ENCODE measurements at places on chromosomes 13 and 19.

DNA sequence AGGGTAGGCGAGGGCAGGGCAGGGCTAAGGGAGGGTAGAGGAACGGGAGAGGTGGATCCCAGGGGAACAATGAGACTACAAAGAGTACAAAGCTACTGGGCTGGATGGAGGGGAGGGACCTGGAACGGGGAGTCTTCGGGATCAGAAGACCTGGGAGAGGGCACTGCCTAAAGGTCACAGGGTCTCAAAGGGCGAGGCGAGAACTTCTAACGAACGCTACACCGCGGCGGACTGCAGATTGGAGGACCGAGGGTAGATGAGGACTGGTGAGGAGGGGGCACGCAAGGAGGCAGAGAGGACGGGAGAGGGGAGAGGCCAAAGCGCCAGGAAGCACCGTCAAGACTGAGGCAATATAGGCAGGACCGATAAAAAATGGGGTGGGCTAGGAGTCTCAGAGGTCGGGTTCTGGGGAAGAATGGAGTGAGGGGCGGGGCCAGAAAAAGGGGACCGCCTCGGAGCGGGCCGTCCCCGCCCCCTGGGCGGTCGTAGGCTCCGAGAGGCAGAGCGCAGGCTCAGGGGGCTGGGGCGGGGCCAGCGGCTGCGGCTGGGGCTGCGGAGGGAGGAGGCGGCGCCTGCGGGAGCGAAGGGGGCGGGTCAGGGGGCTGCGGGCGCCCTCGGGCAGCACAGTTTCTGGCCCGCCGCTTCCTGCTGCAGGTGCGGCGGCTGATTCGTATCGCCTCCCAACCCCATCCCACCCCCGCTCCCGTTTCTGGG lies 1.3 kb upstream of the KCNC3 start:
- no peak for DNase-seq

- DNase-seq, result no peak
Measured at GRCh38 chr13:108313382-108313781, 43.9 kb downstream of the TNFSF13B start.

DNA sequence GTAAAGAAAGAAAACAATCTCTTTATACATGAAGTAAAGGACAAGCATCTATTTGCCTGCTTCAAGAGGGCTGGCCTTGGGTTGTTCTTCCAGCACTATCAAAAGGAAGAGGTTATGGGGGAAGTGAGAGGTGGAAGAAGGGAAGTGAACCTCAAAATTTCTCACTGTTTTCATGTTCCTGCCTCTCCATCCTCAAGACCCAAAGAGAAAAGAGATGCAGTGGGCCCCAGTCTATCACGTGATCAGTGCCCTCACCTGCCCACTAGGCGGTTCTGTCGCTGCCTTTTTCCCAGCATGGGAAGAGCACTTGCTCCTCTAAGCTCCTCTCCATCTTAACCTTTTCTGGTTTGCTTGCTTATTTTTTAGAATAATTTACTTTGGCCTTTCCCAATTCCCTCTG lies 6.2 kb upstream of the USP12 start:
- DNase-seq, result no peak

DNA sequence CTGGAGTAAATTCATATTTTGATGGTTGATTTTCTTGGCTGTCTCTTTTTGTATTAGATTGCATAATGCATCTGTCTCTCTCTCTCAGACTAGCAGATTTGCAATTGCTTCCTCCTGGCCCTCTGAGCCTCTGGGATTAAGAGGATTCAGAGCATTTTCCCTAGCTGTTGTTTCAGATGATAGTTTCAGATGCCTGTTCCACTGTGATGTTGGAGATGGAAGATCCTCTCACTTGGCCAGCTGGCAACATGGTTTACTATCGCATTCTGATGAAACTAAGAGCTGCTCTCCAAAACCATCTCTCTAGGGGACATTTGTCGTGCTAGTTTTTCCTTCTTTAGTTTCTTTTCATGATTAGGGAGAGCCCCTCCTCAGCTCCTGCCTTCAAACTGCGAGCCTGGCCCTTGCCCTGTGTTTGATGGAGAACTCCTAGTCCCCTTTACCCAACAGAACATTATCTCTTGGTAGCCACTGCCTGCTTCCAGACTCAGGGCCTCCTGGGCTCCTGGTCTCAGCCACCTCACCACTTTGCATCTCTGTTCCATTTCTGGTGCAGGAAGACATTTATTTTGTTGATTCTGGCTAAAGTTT lies 244.6 kb downstream of the B3GLCT start:
- no peak for DNase-seq

- no peak for DNase-seq
Measured at GRCh38 chr13:97586941-97587340, 153.0 kb downstream of the RAP2A start.

- DNase-seq, result no peak
Measured at GRCh38 chr13:97460004-97460775, 26.2 kb downstream of the RAP2A start.

DNA sequence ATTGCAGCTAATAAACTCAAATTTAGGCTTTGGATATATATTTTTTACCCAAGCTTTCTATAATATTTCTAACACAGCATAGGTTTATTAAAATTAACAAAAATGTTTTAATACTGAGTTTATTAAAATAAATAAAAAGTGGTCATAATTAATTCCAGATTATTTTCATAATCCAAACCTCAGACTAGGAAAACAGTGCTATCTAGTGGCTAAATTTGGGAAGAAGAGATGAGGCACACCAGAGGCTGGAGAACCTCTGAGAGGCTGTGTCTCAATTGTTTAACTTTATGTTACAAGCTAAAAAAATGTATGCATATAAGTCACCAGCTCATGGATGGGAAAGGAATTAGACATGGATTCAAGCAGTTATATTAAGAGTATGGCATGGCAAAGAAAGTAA lies 392.5 kb downstream of the DIAPH3 start:
- no peak for DNase-seq

GRCh38 chr13:98155475-98156109 lies 12.7 kb downstream of the FARP1 start:
- DNase-seq, result no peak

DNA sequence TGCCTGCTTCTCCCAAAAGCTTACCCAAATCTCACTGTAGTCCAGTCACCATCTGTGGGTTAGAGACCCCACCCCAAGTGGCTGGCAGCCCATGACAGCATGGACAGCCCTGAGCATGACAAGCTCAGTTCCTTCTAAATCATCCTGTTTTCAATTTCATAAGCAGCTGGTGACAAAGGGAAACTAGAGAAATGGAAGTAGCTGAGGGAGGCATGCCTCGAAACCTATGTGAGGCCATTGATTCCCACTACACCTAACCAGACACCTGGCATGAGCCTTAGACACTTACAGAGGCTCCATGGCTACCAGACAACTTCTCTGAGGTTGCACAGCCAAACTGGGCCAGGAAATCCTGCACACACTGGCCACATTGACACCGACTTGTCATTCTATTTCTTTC lies 56.2 kb downstream of the ABCC4 start:
- DNase-seq, result no peak

DNA sequence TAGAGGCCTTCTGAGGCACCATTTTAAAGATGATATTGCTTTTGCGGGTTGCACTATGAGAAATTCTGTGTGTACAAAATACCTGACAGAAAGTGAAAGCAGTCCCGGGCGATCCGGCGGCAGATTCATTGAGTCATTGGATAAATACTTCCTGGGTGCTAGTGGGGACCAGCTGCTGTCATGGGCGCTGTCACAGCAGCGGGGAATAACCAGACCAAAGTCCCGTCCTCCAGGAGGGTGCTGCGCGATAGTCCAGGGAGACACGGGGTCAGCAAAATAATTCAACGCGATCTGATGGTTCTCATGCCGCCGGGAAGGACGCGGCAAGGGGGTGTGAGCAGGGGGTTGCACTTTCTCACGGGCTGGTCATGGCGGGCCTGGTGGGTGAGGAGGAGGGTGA lies 13.5 kb downstream of the ZFR2 start:
- no peak for DNase-seq

DNA sequence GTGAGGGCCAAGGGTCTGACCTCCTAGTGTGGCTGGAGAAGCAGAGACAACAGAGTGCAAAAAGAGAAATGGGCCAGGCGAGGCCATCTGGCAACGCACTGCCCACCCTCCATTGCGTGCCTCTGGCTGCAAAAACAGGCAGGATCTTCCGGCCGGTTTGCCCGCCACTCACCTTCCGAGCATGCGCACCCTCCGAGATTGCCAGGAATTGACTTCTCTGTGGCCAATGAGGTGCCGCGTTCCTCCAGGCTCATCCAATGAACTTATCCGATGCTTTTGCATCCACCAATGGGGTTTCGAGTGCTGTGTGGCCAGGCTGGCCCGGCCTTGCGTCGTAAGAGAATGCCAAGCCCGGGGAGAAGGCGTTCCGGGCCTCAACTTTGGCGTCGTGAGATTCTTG lies at the start of gene TEX101:
TEX101 (plus strand) TSS at position 337 of the 400 bp plus-strand sequence. CDS start 1,030 bp downstream, outside the sequence.
- no peak for DNase-seq

- no peak for DNase-seq
Measured at GRCh38 chr13:46996316-46997030, 99.6 kb upstream of the HTR2A start.

- no peak for DNase-seq
Measured at GRCh38 chr13:30715837-30716236, 19.5 kb upstream of the ALOX5AP start.

DNA sequence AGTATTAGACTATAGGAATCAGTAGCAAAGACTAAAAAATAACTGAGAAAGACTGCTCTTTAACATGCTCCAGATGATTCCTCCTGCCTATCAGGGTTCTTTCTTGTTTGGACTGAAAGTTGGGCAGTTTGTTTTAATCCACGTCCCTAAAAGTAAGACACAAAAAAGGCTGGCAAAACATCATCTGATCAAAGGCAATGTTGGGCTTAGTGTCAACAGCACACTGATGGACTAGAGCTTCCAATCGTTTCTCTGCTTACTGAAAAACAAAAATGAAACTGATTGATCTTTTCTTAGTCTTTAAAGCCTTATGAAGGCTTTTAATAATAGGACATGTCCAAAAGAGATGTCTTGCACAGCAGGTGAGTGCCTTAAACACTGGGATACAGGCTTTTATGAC lies 1567.9 kb upstream of the PRR20A start:
- no peak for DNase-seq

- no peak for DNase-seq
Measured at GRCh38 chr13:32837973-32838927, 178.0 kb upstream of the KL start.

DNA sequence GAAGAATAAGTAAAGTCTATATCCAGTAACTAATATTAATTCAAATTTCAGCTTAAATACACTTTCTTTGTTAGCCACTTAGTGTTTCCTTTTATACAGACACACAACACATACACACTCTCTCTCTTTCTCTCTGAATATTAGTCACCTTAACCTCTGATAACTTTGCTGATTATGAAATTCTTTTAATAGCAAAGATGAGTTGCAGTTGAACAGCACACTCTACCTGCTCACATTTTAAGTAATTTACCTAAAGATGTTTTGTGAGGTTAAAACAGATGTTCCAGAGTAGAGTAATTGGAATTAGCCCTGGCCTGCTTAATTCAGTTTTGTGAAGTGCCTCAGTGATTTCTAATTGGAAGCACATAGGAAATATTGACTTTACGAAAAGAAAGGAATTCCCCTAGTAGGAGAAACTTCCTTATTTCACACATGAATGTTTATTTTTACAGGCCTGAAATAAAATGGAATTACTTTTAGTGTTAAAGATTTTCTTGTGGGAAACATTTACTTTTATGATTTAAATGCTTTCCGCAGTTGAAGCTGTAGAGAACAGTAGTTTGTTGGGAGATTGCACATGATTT lies 184.3 kb downstream of the MYO16 start:
- no peak for DNase-seq

DNA sequence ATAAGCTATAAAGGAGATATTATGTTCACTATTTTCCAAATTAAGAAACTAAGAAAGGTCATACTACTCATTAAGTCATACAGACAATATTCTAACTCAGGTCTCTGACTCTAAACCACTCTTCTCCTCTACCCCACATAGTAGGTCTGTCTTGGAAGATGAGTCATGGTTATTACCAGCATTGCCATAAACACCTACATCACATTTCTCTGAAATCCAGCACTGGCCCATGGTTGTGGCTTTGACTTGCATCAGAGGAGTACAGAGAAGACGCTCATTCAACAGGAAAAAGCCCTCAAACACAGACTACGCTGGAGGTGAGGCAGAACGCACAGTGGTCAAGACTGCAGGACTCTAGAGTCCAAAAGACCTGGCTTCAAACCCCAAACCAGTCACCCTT lies 476.8 kb downstream of the COG6 start:
- DNase-seq, result no peak

GRCh38 chr13:73428706-73429105 lies 369.9 kb downstream of the KLF5 start:
- DNase-seq, result no peak

GRCh38 chr13:18978447-18978846 lies 203.2 kb downstream of the TUBA3C start:
- DNase-seq, result no peak

DNA sequence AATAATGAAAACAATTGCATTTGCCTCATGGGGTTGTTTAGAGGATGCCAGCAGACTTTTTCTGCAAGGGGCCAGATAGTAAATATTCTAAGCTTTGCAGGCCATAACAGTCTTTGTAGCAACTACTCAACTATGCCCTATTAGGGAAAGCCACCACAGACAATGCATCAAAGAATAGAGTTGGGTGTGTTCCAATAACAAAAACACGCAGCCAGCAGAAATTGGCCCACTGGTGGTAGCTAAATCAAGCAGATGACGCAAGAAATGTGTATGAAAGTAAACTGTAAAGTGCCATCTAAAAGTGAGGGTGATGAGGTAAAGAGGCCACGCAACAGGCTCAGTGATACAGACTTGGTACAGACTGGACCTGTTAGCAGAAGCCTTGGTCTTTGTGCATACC lies 75.2 kb upstream of the SIAH3 start:
- no peak for DNase-seq

- no peak for DNase-seq
Measured at GRCh38 chr13:39692660-39693438, 37.4 kb downstream of the COG6 start.

DNA sequence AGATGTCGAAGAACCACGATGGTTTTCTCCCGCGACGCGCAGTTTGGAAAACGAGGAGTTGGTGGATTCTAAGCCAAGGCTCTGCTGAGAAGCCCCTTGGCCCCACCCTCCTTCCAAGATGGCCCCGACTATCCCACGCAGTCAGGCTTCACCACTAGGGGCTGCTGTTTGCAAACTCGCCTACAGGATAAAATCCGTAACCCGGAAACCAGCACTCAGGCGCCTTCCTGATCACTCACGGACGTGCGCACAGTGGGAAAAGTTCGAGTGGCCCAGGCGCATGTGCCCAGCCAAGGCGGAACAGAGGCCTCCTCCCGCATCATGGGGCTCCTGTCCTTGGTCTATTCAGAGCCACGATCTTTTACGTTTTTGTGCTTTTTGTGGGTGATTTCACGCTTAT lies 19.2 kb upstream of the UQCR11 start:
- no peak for DNase-seq

GRCh38 chr19:52494518-52494917 lies 33.0 kb upstream of the ZNF808 start:
- DNase-seq, result no peak

Data from cerebellar nuclear complex (tissue), 1 donor.